WTC11 (cell line): ENCODE measurements at places on chromosomes 2 and 18. TPM values are rescaled to one million over a fixed set of nuclear protein-coding genes. Genes with fewer than 3 reads are reported as not detected.
A peak's percentile ranks its signal among the peaks of the same experiment; 100 is the strongest.

GRCh38 chr2:106579750-106580197 lies 92.6 kb downstream of the CD8B2 start:
- no peak for DNase-seq
- no peak overlapping the region for H3K4me3 ChIP-seq
- no peaks in the 10 kb centered on the region for H3K36me3 ChIP-seq

DNA sequence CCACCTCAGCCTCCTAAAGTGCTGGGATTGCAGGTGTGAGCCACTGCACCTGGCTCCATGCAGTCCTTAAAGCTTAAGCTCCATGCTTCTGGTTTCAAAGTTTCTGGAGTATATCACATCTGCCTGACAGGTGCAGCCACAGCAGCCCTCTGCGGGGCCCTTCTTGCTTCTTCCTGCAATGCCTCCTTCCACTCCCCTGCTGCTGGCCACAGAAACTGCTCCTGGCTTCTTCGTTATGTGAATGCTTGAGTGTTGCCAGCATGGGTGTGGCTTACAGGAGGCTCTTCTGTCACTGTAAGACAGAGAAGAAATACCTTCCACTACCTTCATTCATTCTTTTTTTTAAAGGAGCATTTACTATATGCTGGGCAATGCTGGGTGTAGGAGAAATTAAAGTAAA lies 10.1 kb upstream of the CCBE1 start:
- H3K4me1 ChIP-seq = peaks cover 21% of the 10 kb centered on the region
- no peaks in the 10 kb centered on the region for H3K27me3 ChIP-seq
- H3K4me3 ChIP-seq = no peak overlapping the region
- H3K36me3 ChIP-seq = no peaks in the 10 kb centered on the region
- no peak overlapping the region for H3K27ac ChIP-seq

- H3K36me3 ChIP-seq = no peaks in the 10 kb centered on the region; the same call in 1 of the 2 replicates
- H3K27ac ChIP-seq = no peak overlapping the region
- no peaks in the 10 kb centered on the region for H3K27me3 ChIP-seq
- no peak for DNase-seq
- H3K4me3 ChIP-seq = no peak overlapping the region
- peaks cover 10% of the 10 kb centered on the region for H3K4me1 ChIP-seq
Measured at GRCh38 chr2:160005908-160006307, 56.5 kb downstream of the PLA2R1 start.

- H3K27ac ChIP-seq = no peak overlapping the region; the same call in 1 of the 2 replicates
- H3K36me3 ChIP-seq = peaks cover 18% of the 10 kb centered on the region
- no peak overlapping the region for H3K4me3 ChIP-seq
Measured at GRCh38 chr2:101175991-101176390, 24.8 kb upstream of the TBC1D8 start.

FBLN7 gene
- 0.55 to 0.96 TPM (median 0.80 TPM) in 3 replicates for total RNA-seq

DNA sequence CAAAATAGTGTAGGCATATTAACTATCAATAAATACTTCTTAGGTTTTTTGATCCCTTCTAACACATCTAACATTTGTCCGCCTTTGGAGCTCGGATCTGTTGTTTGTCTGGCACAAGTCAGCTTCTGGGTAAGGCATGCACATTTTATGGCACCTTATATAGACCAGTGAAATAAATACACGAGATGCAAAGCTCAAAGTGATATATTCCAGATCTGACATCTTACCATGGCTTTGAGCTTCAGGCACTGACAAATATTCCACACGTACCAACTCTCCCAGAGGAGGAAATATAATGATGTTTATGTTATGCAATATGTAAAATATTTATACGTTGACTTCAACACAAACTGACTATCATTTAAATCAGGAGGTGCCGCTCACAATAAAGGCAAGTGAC lies 430.1 kb upstream of the SMIM21 start:
- peaks cover 5% of the 10 kb centered on the region; the same call in 1 of the 2 replicates for H3K36me3 ChIP-seq
- peaks cover 3% of the 10 kb centered on the region; the same call in 1 of the 2 replicates for H3K4me1 ChIP-seq
- no peak overlapping the region for H3K27ac ChIP-seq
- H3K27me3 ChIP-seq = no peaks in the 10 kb centered on the region

DNA sequence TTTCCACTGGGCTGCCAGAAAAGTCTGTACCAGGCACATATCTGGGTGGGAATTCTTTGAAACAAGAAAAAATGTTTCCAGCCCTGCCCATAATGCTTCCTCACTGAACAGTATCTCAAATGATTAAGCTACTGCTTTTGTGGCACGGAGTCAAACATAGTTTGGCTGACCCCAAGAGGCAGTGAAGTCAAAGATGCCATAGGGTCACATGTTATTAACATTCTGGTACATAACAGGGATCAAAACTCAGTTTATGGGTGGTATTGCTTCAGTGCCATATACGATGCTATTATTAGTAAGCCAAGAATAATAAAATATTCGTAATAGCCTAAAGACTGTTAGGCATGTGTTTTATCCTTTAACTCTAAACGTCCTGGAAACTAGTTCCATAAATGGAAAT lies 112.4 kb downstream of the FEZ2 start:
- DNase-seq = no peak
- H3K4me3 ChIP-seq = no peak overlapping the region
- peaks cover 18% of the 10 kb centered on the region for H3K4me1 ChIP-seq
- peaks cover 16% of the 10 kb centered on the region; the same call in 1 of the 2 replicates for H3K36me3 ChIP-seq
- H3K27ac ChIP-seq = no peak overlapping the region

DNA sequence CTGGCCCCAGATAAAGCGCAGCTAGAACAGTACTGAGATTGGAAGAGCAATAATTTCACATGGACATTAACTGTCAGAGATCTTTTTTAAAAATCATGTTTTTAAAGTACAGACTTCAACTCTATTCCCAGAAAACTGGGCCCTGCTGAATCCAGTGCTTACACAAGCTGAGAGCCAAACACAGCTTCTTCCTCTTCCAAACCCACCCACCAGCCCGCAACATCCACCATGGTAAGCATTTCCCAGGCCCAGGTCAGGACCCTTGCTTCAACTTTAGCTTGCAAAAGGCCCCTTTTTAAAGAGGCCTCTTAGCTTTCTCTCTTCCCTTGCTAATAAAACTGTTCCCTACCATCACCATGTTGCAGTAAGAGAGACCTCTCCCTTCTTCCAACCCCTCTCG lies 2.1 kb downstream of the AAK1 start:
- peaks cover 8% of the 10 kb centered on the region for H3K27me3 ChIP-seq
- DNase-seq = no peak
- H3K4me3 ChIP-seq = peak overlapping the region; percentile 91
- no peaks in the 10 kb centered on the region for H3K36me3 ChIP-seq
- no peak overlapping the region; the same call in 1 of the 2 replicates for H3K27ac ChIP-seq

GRCh38 chr2:190255676-190256075 lies 64.0 kb downstream of the HIBCH start:
- H3K36me3 ChIP-seq = peaks cover 29% of the 10 kb centered on the region
- no peaks in the 10 kb centered on the region for H3K27me3 ChIP-seq
- H3K4me1 ChIP-seq = no peaks in the 10 kb centered on the region
- no peak for DNase-seq
- no peak overlapping the region for H3K27ac ChIP-seq

CFAP65 gene
- 0.44 to 1.0 TPM (median 0.48 TPM) in 3 replicates for total RNA-seq

NR4A2 gene
- 0.66 to 0.69 TPM (median 0.66 TPM) in 3 replicates for total RNA-seq

STAT4 gene
- total RNA-seq = 0.44 to 0.76 TPM (median 0.44 TPM) in 3 replicates

DNA sequence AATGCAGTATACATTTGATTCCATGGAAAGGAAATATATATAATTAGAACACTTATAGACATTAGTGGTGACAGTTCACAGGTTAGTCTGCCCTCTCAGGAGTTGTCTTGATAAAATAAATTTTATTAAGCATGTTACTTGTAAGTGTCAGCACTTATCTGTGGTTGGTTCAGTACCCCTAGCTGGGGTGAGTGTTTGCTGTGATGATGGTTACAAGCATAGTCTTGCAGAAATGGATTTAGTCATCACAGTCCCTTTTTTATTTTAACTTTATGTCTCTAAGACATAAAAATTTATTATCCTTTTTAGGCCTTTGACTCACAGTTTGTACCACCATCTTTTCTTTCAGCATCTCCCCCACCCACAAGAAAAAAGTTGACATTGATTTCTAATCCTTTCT lies 52.1 kb downstream of the NCK2 start:
- H3K27me3 ChIP-seq = no peaks in the 10 kb centered on the region
- peak overlapping the region; percentile 63; the same call in 1 of the 2 replicates for H3K27ac ChIP-seq
- H3K4me1 ChIP-seq = peaks cover 69% of the 10 kb centered on the region
- H3K36me3 ChIP-seq = no peaks in the 10 kb centered on the region; the same call in 1 of the 2 replicates
